ENCODE measurements at places on chromosomes 4 and X. TPM values are rescaled to one million over a fixed set of nuclear protein-coding genes. Genes with fewer than 3 reads are reported as not detected.

The TMEM255A gene
- total RNA-seq, result not detected

DNA sequence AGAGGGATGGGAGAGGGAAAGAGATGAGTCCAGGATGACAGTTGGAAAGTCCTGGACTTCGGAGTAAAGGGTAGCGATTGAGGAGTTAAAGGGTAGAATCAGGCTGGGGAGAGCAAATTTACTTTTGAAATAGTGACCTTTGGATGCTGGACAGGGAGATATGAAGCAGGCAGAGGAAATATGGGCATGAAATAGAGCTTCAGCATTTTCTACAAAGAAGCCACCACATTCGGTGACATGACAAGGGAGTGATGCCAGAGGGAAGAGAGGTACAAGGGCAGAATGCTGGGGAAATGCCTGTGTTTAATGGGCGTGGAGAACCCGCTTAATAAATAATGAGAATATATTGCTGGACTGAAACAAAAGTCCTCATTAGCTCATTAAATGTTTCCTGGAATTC lies 92.7 kb downstream of the TBL1X start:
- no peak for DNase-seq

DNA sequence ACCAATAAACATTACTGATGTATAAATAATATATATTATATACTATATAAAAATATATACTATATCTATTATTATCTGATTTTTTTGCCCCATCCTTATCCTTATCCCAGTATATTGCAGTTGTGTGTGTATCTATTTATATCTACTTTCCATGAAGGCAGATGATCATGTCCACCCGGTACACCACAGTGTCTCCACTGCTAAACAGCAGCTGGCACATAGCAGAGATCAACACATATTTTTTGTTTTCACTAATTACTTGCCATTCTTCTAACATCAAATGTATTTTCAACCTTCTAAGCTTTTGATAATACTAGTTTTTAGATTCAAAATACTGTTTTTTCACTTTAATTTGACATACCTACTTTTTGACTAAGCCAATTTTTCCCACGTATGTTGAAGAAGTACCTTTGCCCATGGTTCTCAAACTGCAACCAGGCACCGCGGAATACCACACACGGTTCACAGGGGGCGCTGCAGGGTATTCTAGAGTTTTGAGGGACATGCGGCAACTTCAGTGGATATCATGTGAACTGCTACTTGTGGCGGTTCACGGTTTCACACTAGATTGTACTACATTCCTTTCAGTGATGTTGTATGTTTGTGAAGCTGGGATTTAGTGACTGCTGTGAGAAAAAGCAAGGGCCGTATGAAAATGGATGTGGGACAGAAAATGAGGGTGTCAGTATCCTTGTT lies 182.5 kb upstream of the NPY2R start:
- DNase-seq, result peak; percentile 63

DNA sequence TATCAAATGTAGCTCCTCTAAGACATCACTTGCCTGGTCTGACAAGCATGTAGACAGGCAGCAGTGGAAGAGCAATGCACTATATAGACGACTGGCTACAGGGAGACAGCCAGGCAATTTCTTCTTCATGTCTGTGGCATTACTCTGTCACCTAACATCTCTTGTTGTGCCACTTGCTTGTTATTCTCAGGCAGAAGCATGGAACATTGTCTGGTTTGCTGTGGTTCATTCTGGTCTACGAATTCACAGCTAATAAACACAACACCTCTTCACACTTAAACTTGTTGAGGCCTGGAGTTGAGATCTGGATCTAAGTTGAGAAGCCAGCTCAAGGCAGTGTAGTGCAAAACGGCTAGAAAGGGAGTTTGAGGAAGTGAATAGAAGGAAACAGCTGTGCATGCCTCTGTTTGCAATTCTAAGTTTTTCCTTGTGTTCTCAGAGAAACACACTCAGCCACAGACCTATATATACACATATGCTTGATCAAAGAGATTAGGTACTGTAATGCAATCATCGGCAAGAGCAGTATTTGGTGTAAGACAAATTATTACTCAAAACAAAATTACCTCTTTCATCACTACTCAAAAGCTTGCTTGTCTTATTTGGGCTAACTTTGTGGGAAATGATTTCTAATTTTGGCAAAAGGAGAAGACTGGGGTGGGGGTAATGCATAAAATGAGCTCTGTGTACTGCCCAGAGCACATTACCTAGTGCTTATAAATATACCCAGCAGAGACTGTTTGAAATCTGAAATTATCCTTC lies 243.8 kb downstream of the PPP3CA start:
- DNase-seq, result peak; percentile 11

DNA sequence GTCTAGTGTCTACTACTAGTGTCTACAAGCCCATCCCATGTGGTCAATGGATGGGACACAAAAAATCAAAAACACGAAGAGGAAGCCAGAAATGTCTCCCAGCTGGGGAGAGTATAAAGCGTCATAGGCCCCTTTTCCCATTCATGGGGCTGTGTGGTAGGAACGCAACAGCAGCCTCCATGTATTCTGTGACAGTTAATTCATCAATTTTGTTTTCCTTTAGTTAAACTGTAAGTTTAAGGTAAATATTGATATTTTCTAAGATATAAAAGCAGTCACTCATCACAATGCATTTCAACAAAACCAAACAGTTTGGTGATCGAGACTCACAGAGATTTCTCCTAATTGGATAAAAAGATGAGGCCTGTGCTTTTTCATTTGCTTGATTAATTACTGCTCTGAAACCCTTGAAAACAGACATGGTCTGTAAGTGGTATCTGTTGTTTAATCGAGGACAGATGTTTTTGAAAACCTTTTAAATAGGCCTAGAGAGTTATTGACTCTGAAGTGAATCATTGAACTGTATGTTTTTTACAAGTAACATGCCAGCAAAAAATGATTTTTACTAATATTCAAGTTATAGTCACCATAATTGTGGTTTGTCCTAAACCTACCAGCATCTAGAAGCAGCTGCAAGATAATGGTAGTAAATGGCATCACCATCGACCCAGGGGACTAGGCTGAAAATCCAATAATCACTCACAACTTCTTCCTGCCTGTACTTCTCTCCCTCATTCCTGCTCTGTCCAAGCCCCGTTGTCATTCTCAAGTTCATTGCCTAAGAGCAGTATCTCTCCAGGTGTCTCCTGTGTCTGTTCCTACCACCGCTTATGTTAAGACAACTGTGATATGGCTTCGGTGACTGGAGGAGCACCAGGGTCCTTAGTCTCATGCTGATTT lies 87.7 kb upstream of the SHISA3 start:
- no peak for DNase-seq

GRCh38 chr4:147760695-147761094 lies 28.8 kb downstream of the ARHGAP10 start:
- DNase-seq, result no peak

Data from fibroblast of the aortic adventitia (primary cell).